ENCODE measurements at places on chromosomes 12 and 14. TPM values are rescaled to one million over a fixed set of nuclear protein-coding genes. Genes with fewer than 3 reads are reported as not detected.

Gene C14orf132
- 20.6 TPM for total RNA-seq

Gene TAC3
- not detected for total RNA-seq

Gene RGS6
- not detected for total RNA-seq

Gene CACNA1C
- 10.0 TPM for total RNA-seq

Gene TTC9
- 1.8 TPM for total RNA-seq

Gene SERPINA10
- not detected for total RNA-seq

Gene ARHGAP9
- 0.33 TPM for total RNA-seq

Gene NRL
- 0.96 TPM for total RNA-seq

Gene KCNC2
- total RNA-seq: not detected

Gene SRRM4
- total RNA-seq: not detected

Gene CIDEB
- 1.6 TPM for total RNA-seq

Gene ESR2
- total RNA-seq: 0.33 TPM

All from smooth muscle cell of the pulmonary artery (primary cell).